ENCODE measurements at places on chromosomes 16 and 17. TPM values are rescaled to one million over a fixed set of nuclear protein-coding genes. Genes with fewer than 3 reads are reported as not detected.

- DNase-seq = no peak
Observed at GRCh38 chr16:87331241-87331801, 14.1 kb upstream of the C16orf95 start.

GRCh38 chr17:76529224-76530094 lies 8.1 kb downstream of the CYGB start:
- peak; percentile 88 for DNase-seq

Gene ITGAD
- total RNA-seq = not detected

GRCh38 chr17:74543406-74543805 lies 2.5 kb downstream of the CD300C start:
- no peak for DNase-seq

Gene PYY
- total RNA-seq = not detected

- DNase-seq = peak; percentile 76
Observed at GRCh38 chr17:80991645-80992076, at the start of gene CHMP6. TSS of gene CHMP6 (plus strand) at chr17:80991841. CDS start at chr17:80991919, 78 bp downstream.

GRCh38 chr17:36768394-36768793 lies 167.0 kb downstream of the MRM1 start:
- no peak for DNase-seq

GRCh38 chr17:78618264-78619066 lies 41.3 kb upstream of the DNAH17 start:
- no peak for DNase-seq

Data from IMR-90 (cell line).